ENCODE measurements at places on chromosomes 16 and 17.

GRCh38 chr16:75792771-75793492 is 66.6 kb upstream of the CPHXL start:
- DNase-seq, result no peak

DNA sequence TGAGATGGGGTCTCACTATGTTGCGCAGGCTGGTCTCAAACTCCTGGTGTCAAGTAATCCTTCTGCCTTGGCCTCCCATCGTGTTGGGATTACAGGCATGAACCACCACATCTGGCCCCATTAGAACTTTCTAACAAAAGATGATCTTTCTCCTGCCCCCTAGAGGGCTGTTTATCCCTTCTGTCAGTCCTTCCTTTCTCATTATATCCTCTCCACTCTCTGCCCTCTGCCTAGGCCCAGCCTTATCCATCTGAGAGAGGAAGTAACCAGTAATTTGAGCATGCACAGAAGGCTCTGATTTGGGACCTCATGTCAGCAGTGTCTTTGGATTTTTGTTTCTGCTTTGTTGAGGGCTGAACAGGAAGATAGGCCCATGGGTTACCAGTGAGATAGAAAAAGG is 4.4 kb upstream of the DHX40 start:
- DNase-seq, result no peak

DNA sequence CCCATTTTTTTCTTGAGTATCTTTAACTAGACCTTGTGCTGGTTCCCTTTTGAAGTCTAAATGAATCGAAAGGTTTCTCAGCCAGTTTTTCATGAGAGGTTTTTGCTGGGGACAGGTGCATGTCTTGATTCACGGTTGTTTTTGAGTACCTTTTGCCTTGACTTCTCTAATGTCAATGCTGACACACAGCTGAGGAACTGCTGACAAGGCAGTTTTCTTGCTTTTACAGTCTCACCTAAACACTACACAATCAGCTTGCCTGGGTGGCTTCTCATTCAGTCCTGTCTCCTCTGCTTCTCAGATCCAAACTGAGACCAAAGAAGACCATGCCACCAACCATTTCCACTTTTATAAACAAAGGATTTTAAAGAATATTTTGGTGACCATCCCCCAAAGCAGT is 7.1 kb downstream of the OR3A3 start:
- no peak for DNase-seq

DNA sequence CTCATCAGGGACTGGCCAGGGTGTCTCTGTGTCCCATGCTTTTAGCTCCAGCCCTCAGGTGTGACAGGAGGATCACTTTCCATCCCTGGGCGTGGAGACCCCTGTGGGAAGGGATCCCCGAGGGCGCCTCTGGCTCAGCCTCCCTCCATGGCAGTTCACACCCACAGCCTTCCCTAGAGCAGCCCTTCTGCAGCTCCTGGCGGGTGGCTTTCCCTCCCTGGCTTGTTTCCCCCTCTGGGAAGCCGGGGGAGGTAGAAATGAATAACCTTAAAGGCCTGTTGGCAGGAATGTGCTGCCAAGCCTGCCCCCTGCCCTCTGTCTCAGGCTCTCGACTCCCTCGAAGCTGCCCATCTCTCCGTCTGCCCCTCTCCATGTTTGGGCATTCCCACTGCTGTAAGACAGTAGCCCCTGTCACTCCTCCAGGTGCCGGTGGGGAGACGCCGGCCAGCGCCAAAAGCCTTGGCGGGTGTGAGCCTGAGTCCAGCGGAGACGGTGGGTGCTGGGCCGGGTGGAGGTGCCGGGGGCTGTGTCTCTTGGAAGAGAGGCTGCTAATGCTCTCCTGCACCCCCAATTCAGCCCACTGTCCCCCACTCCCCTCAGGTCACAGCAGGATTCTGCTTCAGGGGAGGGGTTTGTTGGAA is 2.1 kb upstream of the ATP2A1 start:
- DNase-seq, result no peak

DNA sequence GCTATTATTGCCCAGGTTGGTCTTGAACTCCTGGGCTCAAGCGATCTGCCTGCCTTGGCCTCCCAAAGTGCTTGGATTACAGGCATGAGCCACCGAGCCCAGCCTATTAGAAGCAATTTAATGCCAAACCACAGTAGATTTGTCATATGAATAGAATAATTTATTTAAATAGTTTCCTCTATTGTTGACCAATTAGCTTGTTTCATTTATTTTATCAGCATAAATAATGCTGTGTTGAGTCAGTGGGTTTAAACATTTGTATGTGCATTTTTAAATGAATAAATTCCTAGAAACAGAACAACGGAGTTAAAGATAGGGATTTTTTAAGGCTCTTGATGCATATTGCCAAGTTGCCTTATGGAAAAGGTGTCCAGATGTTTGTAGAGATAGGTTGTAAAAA is 26.7 kb downstream of the FTO start:
- DNase-seq, result no peak

DNA sequence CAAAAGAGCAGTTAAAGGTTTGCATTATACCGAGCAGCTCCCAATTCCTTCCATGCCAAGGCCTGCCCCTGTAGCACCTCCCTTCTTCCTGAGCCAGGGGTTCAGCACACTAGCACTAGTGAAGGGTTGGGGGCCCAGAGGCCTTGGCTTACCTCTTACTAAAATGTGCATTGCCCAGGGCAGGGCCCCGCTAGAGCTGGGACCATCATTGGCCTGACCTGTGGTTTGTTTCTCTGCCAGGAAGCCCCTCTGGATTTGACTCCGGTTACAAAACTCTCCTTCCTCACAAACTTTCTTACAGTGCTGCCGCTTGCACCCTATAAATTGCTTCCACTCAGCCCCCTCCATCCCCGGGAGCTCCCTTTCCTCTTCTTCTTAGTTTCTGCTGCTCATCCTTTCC is 33.8 kb downstream of the MPRIP start:
- no peak for DNase-seq

GRCh38 chr17:57588086-57588485 is 157.0 kb downstream of the CCDC182 start:
- no peak for DNase-seq

GRCh38 chr17:48444516-48445247 is 14.7 kb upstream of the SKAP1 start:
- DNase-seq, result peak; percentile 29

DNA sequence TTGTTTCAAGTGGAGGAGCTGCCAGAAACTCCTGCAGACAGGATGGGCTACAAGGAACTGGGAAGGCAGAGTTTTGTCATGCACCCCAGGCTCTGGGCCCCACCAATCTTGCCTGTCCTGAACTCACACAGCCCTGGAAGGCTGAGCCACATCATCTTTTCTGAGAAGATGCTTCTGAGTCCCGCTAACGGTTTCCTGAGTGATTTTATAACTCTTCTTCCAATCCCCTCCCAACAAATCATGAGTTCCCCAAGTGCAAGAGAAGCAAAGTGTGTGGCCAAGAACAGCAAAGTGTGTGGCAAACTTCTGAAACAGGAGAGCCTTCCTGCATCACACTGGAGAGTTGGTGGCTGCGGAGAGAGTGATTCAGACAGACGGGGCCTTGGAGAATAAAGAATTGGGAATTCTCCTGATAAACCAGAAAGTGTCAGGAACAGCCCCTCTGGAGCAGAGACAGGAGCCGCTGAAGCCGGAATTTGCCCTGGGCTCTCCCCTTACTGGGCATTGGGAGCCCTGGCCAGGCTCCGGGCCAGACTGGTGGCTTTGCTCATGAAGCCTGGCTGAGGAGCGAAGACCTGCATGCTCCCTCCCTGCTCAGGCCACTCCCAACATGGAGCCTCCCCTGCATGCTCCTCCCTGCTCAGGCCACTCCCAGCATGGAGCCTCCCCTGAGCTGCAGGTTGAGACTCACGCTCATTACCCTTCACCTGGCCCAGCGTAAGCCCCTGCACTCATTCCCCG is 47.2 kb downstream of the PITPNM3 start:
- DNase-seq, result no peak

- DNase-seq, result peak; percentile 64
Measured at GRCh38 chr16:4309833-4310266, 6.0 kb upstream of the GLIS2 start.

DNA sequence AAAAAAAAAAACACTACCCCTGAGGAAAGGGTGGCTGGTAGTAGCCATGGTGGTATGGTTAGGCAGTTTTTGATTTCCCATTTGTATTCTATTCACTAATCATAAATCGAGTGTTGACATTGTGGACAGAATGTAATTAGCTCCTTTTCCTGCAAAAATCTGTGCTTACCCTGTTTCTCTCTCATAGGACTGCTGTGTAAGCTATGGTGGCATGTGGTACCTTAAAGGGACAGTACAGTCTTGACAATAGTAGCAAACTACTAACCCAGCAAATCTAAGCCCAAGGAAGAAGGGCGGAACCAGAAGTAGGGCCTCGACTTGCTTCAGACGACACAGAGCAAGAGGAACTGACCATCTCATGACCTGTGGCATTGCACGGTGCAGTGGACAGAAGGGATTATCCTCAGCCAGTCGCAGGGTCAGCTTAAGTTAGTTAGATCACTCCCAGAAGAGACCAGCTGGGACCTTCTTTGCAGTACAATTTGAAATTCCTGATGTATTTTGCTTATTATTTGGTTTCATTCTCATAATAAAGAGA is 36.3 kb downstream of the POLR3E start:
- DNase-seq, result no peak

- DNase-seq, result peak; percentile 80
Measured at GRCh38 chr16:31108035-31108793, at the start of gene BCKDK. TSS of gene BCKDK (plus strand) at chr16:31108386. CDS start at chr16:31109224, 838 bp downstream.

- no peak for DNase-seq
Measured at GRCh38 chr16:24116046-24116776, 139.9 kb upstream of the CACNG3 start.

- DNase-seq, result no peak
Measured at GRCh38 chr17:64045176-64045575, 24.7 kb upstream of the ICAM2 start.

DNA sequence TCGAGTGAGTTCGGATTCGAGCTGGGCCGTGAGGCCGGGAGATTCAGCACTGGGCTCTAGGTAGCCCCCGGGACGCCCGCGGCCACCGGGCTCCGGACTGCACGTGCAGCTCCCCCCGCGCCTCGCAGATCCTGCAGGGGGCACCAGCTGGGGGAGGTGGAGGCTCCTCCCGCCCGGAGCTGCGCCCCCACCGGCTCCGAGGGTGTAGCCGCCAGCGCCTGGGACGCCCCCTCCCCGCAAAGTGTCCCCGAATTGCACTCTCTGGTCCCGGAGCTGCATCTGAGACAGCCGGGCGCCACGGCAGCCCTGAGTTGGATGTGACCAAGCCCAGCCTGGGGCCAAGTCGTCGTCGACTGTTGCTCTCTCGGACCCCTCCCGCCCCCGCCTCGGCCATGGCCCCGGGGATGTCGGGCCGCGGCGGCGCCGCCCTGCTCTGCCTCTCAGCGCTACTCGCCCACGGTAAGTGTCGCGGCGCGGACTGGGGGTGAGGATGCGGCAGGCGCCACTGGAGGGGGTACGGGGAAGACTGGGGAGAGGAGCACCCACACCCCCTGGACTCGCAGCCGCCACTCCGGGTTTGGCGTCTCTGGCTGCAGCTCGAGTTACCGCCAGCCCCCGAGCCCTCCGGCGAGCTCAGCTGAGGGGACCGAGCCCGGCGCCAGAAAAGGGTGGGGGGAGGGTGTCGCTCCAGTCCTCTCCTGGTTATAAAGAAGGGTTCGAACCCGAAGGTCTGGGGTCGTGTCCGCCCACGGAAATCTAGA is 1.5 kb downstream of the TMEM132E start:
- no peak for DNase-seq

GRCh38 chr17:6521586-6521985 is 34.8 kb downstream of the PITPNM3 start:
- DNase-seq, result no peak

DNA sequence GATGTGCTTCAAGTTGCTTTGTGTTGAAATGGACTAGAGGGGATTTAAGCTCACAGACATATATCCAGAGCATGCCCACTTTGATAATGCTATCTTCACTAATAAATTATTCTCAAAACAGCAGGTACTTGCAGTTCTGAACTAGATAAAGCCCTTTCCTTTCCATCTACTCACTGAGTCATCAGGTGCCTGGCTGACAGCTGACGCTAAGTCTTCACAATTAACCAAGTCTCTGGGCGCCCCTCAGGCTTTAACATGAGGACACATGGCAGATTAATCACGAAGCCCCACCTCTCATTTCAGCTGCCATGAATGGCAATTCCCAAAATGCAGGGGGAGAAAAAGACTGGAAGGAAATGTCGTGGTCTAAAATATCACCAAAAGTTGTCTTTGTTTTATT is 29.5 kb upstream of the CRISPLD2 start:
- DNase-seq, result no peak

DNA sequence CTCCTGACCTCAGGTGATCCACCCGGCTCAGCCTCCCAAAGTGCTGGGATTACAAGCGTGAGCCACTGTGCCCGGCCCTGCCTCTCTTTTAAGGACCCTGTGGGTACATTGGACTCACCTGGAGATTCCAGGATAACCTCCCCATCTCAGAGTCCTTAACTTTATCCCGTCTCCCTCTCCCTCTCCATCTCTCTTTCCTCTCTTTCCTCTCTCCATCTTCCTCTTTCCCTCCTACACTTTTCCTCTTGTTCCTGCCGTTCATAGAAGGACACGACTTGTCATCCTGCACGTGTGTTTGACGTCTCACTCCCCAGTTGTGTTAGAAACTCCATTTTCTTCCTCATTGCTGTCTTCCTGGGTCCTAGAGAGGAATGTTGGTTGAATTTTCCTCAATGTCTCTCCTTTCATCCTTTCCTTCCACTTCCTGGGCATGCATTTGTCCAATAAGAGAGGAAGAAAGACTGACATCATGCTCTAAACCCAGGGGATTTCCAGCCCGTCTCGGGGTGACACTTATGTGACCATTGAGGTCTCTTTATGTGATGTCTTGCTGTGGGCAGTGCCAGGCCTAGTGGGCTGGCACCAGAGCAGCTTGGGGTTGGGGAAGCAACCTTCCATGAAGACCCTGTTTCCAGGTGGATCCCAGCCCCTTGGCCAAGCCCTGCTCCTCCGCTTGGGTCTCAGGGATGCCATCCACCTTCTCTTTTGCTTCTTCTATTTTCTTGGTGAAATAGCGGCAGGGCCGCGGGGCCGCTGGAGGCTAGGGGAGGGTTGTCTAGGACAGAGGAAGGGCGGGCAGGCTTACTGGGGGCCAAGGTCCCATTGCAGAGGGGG is 39.8 kb upstream of the IRF8 start:
- DNase-seq, result no peak

GRCh38 chr17:78419970-78420815 is 41.7 kb downstream of the PGS1 start:
- no peak for DNase-seq

GRCh38 chr16:56781528-56781961 is 51.6 kb downstream of the NUP93 start:
- DNase-seq, result no peak

- no peak for DNase-seq
Measured at GRCh38 chr17:66738301-66738700, 96.6 kb upstream of the CACNG5 start.

DNA sequence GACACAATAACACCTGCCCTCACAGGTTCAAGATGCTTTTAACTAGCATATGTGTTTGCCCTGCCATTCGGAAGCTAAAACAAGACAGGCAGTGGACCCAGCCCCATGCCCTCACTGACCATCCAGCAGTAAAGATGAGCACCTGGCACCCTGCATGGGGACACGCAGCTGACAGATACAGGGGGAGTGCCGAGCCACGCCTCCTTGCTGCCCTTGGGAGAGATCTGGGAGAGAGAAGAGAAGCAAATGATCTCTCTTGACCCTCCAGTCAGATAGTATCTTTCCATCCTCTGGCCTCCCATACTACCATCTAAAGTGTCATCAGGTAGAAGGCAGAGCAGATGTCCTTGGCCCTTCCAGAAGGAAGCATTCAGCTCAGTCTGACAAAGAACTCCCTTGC is 40.6 kb upstream of the MYOCD start:
- DNase-seq, result no peak

- DNase-seq, result no peak
Measured at GRCh38 chr16:57627184-57627871, 1.1 kb upstream of the ADGRG1 start.

- peak; percentile 59 for DNase-seq
Measured at GRCh38 chr17:17303010-17303846, at the start of gene NT5M. TSS of gene NT5M (plus strand) at chr17:17303373. CDS start at chr17:17303551, 178 bp downstream.

GRCh38 chr17:45189009-45189408 is 27.3 kb downstream of the HEXIM2 start:
- no peak for DNase-seq

All from stimulated activated CD4-positive, alpha-beta T cell treated with anti-CD3 and anti-CD28 coated beads, Interleukin-1b, Interleukin-23, amount 100 ng/mL, for 48 hours (primary cell).